Renal cortical epithelial cell (primary cell): ENCODE measurements at places on chromosomes 2 and 18. TPM values are rescaled to one million over a fixed set of nuclear protein-coding genes. Genes with fewer than 3 reads are reported as not detected.

DNA sequence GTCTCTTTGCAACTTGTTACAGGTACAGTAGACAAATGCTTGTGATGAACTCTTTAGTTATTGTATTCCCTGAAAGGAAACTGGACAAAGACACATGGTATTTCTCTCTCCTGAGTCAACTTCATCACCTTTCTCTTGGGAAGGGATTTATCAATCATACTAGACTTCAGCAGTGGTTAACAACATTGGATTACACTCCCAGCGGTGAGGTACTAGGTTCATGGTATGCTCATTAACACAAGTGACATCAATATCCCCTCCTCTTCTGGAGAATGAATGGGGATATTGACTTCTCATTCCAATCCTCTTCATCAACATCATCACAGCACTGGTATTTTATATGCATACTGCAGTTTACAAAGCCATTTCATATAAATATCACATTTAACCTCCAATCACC, 574.6 kb downstream of the ERBB4 start:
- DNase-seq, result no peak

DNA sequence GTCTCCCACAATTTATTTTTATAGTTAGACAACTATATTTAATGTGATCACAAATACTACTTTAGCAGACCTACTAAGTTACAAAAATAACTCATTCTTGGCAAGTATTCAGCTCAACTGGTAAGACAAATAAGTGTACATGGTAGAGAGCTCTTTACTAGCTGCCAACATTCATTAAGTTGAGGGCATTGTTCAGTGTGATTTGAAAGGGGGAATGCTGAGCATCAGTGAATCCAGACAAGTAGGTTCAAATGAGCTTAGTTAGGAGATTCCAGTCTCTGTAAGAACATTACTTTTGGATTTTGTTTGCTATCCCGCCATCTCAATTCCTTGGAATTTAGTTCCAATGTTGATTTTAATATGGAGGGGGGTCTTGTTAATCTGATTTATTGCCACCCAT, 187.3 kb upstream of the LYPD1 start:
- no peak for DNase-seq

DNA sequence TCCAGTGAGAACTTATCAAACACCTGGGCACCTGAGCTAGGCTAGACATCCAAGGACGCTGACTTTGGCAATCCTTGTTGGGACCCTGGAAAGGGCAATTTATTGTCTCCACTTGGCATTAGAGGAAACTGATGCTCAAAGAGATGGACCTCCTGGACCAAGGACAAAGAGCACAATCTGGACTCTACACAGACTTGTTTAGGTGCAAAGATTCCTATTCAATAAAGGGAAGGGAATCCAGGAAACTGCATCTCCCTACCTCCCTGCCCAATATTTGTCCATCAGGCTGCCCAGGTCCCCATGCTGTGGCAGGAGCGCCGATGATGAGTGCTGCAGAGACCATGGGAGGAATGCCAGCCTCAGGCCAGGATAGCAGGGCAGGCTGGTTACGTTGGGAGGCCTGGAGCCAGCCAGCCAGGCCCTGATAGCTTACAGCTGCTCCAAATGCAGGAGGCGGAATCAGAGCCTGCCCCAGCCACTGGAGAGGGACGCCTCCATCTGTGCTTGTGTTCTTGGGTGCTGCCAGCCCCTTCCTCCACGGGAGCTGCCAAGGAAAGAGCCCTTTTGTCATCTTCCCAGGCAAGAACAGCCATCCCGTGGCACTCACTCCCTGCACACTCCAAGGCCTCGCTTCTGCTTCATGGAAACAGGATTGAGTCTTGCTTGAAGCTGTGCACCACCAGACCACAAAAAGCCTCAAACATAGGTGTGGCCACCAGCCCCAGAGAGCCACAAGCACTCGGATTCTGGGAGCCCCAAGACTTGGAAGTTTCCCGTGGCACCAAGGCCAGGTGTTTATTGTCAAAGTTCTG, 60.0 kb downstream of the HS1BP3 start:
- no peak for DNase-seq

DNA sequence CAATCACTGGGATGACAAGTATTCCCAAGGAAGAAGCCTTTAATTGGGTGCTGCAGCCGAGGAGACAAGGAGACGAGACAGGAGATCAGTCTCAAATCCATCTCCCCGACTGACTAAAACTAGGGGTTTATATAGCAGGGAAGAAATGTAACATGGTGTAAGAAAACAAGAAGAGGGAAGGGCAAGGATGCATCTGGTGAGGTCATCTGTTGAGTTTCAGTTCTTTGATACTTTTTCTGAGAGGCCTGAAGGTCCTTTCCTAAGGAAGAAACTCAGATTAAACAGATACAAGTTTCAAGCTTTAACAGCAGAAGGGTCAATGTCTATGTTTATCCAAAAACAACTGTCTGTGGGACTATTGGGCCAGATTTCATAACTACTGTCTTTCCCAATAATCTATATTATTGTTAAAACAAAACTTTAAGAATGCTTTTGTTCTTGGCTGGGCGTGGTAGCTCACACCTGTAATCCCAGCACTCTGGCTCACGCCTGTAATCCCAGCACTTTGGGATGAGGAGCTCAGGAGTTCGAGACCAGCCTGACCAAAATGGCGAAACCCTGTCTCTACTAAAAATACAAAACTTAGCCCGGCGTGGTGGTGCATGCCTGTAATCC, 2.5 kb upstream of the PDCL3 start:
- no peak for DNase-seq

The MSH6 gene
- 52.6 and 59.5 TPM in 2 replicates for total RNA-seq

The CCBE1 gene
- total RNA-seq, result 8.7 and 9.6 TPM in 2 replicates

GRCh38 chr2:213098612-213099011, 52.8 kb downstream of the IKZF2 start:
- DNase-seq, result no peak
